ENCODE measurements at places on chromosomes 2 and 18. TPM values are rescaled to one million over a fixed set of nuclear protein-coding genes. Genes with fewer than 3 reads are reported as not detected.

GRCh38 chr2:101858246-101858645 is 133.5 kb upstream of the IL1R2 start:
- peaks cover 11% of the 10 kb centered on the region for H3K4me1 ChIP-seq
- DNase-seq = peak; percentile 25
- no peak overlapping the region for H3K27ac ChIP-seq
- H3K36me3 ChIP-seq = peaks cover 59% of the 10 kb centered on the region
- no peak overlapping the region for H3K4me3 ChIP-seq

DNA sequence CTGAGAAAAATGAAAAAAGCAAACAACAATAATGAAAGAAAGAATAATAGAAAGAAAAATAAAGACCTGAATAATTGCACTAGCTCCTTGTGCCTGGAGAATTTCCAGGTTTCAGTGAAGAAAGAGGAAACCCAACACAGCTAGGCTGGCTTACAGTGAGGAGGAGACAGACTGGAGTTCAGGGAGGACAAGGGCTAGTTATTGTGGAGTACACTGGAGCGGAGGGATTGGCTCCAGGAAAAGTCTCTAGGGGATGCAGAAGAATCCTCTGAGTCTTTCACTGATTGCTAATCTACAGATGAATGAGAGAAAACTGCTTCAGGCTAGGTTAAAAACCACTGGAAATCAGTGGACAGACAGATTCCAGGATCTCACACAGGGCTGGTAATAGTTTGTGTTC is 163.6 kb upstream of the RBMS1 start:
- no peaks in the 10 kb centered on the region for H3K4me1 ChIP-seq
- H3K27me3 ChIP-seq = no peaks in the 10 kb centered on the region
- DNase-seq = no peak
- no peak overlapping the region for H3K4me3 ChIP-seq

DNA sequence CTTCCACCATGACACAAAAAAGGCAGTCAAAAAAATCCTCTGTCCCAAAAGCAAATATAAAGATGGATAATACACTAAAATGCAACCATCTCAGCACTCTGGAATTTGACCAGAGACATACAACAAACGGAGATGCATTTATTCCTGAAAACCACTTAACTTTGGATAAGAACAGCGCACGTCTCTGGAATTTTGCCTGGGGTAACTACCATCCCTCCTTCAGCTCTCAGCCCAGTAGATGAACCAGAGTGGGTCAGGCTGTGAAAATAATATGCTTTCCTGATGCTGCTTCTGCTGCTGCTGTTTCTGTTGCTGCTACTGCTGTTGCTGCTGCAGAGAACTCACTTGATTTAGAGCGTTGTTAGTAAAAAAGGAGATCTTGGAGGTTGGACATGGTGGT is 133.8 kb upstream of the ACVR2A start:
- no peak for DNase-seq
- H3K4me1 ChIP-seq = no peaks in the 10 kb centered on the region
- no peaks in the 10 kb centered on the region for H3K36me3 ChIP-seq
- no peak overlapping the region for H3K4me3 ChIP-seq
- H3K27ac ChIP-seq = no peak overlapping the region

DNA sequence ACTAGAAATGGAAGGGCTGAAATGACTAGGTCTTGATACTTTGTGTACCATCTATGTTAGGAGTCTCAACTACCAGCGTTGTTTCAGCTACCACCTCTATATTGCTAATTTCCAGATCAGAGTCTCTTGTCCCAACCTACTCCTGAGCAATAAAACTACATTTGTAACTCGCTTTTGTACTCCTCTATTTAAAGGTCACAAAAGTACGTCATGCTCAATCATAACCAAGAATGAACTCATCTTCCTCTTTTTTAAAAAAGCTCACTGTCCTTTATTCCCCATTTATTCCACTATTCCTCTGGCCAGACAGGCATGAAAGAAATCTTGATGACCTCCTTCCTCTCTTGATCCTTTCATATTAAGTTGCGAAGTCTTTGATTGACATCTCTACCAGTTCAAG is 11.2 kb upstream of the MATN3 start:
- no peaks in the 10 kb centered on the region for H3K27me3 ChIP-seq
- H3K4me1 ChIP-seq = no peaks in the 10 kb centered on the region
- no peak overlapping the region for H3K4me3 ChIP-seq
- H3K36me3 ChIP-seq = peaks cover 16% of the 10 kb centered on the region

DNA sequence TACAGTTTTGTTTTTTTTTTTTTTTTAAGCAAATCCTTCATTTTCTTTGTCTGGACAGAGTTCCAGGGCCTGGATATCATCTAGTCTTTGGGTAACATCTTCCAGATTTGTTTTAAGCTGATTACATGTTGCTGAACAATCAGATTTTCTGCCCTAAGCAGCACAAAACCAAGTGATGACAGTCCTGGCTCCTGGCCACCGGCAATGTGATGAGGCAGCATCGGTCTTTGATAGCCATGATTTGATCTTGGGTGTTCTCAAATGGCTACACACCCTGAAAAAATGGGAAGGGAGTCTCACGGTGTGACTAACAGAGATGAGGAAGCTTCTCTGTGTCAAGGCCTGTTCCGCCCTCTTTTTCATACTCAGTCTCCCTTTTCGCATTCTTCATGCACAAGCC is 708.6 kb upstream of the ZEB2 start:
- H3K36me3 ChIP-seq = no peaks in the 10 kb centered on the region
- H3K4me1 ChIP-seq = peaks cover 17% of the 10 kb centered on the region
- no peaks in the 10 kb centered on the region for H3K27me3 ChIP-seq
- no peak for DNase-seq
- no peak overlapping the region for H3K4me3 ChIP-seq
- H3K27ac ChIP-seq = no peak overlapping the region

DNA sequence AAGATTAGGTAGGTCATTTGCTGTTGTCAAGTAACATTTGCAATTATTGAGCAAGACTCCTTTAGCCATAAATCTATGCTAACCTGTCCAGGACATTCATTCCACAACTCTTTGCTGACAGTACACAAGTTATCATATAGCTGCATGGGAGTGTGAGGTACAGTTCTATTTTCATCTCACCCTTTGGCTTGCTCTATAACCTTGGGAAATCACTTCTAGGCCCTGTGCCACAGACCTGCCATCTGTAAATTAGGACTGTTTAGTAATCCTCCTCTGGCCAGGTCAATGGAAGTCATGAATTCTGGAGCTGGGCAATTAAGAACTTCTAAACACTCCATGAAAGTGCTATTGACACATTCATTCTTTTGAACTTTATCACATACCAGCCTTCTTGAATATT is 34.6 kb upstream of the PAIP2B start:
- no peak for DNase-seq
- peaks cover 28% of the 10 kb centered on the region for H3K27me3 ChIP-seq
- H3K36me3 ChIP-seq = no peaks in the 10 kb centered on the region
- H3K27ac ChIP-seq = no peak overlapping the region

DNA sequence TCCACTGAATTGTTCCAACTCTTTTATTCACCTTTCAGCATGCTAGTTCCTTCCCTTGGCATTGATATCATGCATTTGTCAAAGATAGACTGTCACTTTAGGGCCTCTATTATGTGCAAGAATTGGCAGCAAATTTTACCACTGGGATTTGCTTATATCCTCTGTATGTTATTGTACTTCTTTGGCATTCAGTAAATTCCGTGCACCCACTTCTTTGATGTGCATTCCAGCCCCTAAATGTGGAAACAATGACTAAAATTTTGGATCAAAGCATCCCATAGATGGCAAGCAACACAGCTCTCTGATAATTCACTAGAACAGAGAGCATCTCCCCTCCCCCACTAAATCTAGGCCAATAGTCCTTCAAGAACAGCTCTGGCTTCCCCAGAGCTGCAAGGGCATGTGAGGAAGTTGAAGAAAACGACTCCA is 399.0 kb upstream of the HNRNPA3 start:
- DNase-seq = no peak
- no peaks in the 10 kb centered on the region for H3K36me3 ChIP-seq
- H3K27me3 ChIP-seq = no peaks in the 10 kb centered on the region
- H3K4me3 ChIP-seq = no peak overlapping the region
- H3K4me1 ChIP-seq = no peaks in the 10 kb centered on the region
- H3K27ac ChIP-seq = no peak overlapping the region

DNA sequence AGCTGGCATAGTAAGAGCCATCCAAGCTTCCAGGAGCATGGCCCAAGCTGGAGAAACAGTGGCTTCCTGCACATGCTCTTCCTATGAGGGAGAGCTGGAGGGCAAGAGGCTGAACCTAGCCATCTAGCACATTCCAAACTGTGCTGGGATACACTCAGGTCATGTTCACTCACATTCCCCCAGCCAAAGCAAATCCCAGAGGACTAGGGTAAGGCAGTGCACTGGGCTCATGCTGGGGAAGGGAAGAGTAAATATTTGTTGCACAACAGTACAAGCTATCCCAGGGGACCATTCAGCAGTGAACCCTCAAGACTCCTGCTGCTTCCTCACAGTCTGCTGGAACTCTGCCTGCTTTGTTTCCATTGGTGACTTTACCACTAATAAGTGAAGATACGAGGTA is 20.7 kb upstream of the GYPC start:
- H3K27ac ChIP-seq = no peak overlapping the region
- no peak for DNase-seq
- no peaks in the 10 kb centered on the region for H3K36me3 ChIP-seq
- no peaks in the 10 kb centered on the region for H3K4me1 ChIP-seq

- no peaks in the 10 kb centered on the region for H3K36me3 ChIP-seq
- no peak overlapping the region for H3K27ac ChIP-seq
- H3K4me3 ChIP-seq = no peak overlapping the region
- DNase-seq = no peak
- peaks cover 16% of the 10 kb centered on the region for H3K4me1 ChIP-seq
Observed at GRCh38 chr18:45569566-45570275, 45.6 kb upstream of the SLC14A2 start.

DNA sequence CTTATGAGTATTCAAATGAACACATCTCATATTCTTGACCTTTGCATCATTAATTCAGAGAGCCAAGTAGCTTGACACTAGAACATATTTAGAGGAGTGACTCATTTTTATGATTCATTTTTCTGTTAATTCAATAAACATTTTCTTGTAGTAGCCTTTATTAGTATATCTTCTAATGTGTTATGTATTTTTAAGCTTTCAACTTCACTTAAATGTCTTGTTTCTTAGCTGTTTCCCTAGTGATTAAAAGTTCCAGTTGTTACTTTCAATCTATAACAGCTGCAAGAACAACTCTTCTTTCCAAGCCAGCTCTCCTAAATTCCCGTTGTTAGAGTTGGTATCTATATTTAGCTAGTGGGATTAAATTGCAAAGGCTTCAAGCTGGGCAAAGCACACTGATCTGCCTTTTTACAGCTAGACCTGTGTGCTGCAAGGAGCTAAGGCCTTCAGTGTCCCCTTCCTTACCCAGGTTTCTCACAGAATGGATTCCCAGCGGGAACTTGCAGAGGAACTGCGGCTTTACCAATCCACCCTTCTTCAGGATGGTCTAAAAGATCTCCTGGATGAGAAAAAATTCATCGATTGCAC is at the start of gene KLHL41:
Gene KLHL41 (plus strand): TSS at position 405 of the 588 bp plus-strand sequence. CDS start 77 bp downstream, at position 482.
- H3K27ac ChIP-seq = no peak within 1 kb of the TSS
- DNase-seq = no peak
- peaks cover 9% of the 10 kb centered on the region for H3K4me1 ChIP-seq
- H3K36me3 ChIP-seq = no peaks in the 10 kb centered on the region
- H3K4me3 ChIP-seq = no peak within 1 kb of the TSS
- H3K27me3 ChIP-seq = no peaks in the 10 kb centered on the region

- H3K4me3 ChIP-seq = no peak overlapping the region
- no peaks in the 10 kb centered on the region for H3K4me1 ChIP-seq
- no peak overlapping the region for H3K27ac ChIP-seq
- no peaks in the 10 kb centered on the region for H3K27me3 ChIP-seq
Observed at GRCh38 chr2:228747483-228747882, 523.6 kb downstream of the PID1 start.

GRCh38 chr2:232146294-232146693 is 184.8 kb downstream of the DIS3L2 start:
- DNase-seq = no peak
- H3K36me3 ChIP-seq = no peaks in the 10 kb centered on the region
- H3K27ac ChIP-seq = no peak overlapping the region
- H3K4me1 ChIP-seq = no peaks in the 10 kb centered on the region
- H3K27me3 ChIP-seq = no peaks in the 10 kb centered on the region
- no peak overlapping the region for H3K4me3 ChIP-seq

DNA sequence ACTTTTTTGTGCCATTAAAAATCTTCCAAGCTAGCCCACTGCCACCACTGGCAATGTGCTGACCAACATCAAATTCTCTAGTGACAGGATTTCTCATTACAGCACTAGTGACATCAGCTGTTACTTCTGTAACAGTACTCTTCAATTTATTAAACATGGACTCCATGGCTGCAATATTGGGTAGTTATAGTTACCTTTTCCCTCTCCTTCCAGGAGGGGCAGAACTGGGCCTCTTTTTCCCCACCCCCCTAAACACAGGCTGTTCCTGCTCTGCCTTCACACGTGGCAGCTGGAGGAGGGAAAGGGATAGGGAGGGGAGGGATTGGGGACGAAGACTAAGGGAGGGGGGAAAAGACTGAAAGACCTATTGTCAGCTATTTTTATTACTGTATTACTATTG is 38.1 kb downstream of the TRAK2 start:
- no peak overlapping the region for H3K4me3 ChIP-seq
- no peak overlapping the region for H3K27ac ChIP-seq
- H3K36me3 ChIP-seq = peaks cover 10% of the 10 kb centered on the region
- DNase-seq = no peak
- H3K27me3 ChIP-seq = no peaks in the 10 kb centered on the region

GRCh38 chr2:165144315-165144714 is 59.5 kb downstream of the SCN3A start:
- H3K36me3 ChIP-seq = no peaks in the 10 kb centered on the region
- no peaks in the 10 kb centered on the region for H3K27me3 ChIP-seq
- DNase-seq = no peak
- H3K4me3 ChIP-seq = no peak overlapping the region

GRCh38 chr2:54009549-54009948 is 38.8 kb upstream of the PSME4 start:
- no peak overlapping the region for H3K4me3 ChIP-seq
- no peaks in the 10 kb centered on the region for H3K4me1 ChIP-seq
- no peaks in the 10 kb centered on the region for H3K36me3 ChIP-seq
- no peak overlapping the region for H3K27ac ChIP-seq

Gene GTF2A1L
- total RNA-seq = 0.11 TPM

Gene CNDP1
- total RNA-seq = not detected

Gene SH3BP4
- 78.6 TPM for total RNA-seq

Gene RAPGEF4
- total RNA-seq = 0.13 TPM

Gene DYNAP
- total RNA-seq = not detected

Gene C2orf81
- total RNA-seq = 0.34 TPM

Gene PPP4R3B
- total RNA-seq = 34.4 TPM

Gene TUBB8B
- 3.9 TPM for total RNA-seq
